ENCODE measurements at places on chromosomes 12 and 14.

GRCh38 chr14:100781952-100782351 is 44.0 kb upstream of the MEG3 start:
- DNase-seq: no peak

DNA sequence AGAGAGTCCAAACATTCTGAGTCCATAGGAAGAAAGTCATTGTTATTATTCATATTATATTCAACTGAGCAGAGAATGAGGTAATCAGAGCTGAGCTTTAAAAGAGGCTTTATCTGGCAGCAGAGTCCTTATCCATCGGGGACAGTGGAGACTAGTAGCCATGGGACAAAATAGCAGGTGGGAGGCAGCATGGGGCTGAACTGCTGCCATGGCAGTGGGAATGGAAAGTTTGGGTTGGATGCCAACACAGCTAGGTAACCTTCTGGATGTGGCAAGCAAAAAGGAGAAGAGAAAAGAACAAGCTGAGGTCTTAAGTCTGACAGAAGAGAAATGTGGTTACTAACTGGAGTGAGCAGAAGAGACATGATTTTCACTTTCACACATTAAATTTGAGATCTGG is 71.0 kb upstream of the CDKN3 start:
- DNase-seq: no peak

DNA sequence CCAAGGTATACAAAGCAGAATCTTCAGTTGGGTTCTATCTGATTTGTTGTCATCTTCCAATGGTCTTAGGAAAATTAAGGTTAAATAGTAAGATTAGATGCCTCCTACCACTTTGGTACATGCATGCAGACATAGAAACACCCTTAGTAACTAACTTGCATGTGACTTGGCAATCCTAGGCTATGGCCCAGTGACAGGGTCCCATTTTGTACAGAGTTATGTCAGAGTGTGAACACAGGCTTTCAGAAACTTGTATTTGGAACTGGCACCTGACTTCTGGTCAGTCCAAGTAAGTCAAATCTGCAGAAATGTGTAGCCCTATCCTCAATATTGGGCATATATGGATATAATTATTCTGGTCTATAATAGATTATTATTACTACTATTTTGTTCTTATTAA is 53.1 kb downstream of the DAD1 start:
- DNase-seq: no peak

DNA sequence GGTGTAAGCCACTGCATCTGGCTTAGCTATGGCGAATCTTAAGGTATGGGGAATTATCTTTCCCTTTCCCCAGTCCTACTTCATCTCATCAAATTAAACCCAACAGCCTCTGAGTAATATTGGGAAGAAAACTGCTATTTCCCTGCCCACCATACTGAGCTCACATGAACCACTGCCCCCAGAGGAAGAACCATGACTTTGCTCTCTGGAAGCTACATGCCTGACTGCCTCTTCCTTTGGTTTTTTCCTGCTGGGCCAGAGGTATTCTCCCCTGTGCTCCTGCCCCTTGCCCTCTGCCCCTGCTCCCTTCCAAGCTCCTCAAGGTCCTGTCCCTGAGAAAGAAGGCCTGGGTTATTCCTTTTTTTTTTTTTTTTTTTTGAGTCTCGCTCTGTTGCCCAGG is 15.2 kb downstream of the RILPL2 start:
- no peak for DNase-seq

- DNase-seq: no peak
Observed at GRCh38 chr12:131209082-131210070, 255.7 kb downstream of the ADGRD1 start.

GRCh38 chr14:73718418-73719251 is 4.5 kb upstream of the PNMA1 start:
- DNase-seq: no peak

GRCh38 chr12:19826980-19827550 is 387.8 kb downstream of the AEBP2 start:
- no peak for DNase-seq

GRCh38 chr14:75222208-75222701 is 45.8 kb upstream of the TMED10 start:
- DNase-seq: no peak

DNA sequence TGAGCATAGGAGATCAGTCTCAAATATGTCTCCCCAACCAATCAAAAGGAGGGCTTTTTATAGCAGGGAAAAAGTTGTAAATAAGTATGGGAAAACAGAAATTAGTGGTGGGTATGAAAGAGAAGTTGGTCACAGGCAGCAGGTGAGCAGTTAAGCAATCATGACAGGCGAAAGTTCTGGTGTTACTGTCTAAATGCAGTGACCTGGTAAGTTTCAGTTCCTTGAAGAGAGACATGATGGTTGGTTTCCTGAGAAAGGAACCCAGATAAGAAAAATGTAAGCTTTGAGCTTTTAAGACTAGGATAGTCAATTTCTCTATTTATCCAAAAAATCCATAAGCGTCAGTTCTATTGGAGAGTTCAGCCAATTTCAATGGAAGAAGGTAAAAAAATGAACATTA is 466.2 kb upstream of the FLRT2 start:
- no peak for DNase-seq

DNA sequence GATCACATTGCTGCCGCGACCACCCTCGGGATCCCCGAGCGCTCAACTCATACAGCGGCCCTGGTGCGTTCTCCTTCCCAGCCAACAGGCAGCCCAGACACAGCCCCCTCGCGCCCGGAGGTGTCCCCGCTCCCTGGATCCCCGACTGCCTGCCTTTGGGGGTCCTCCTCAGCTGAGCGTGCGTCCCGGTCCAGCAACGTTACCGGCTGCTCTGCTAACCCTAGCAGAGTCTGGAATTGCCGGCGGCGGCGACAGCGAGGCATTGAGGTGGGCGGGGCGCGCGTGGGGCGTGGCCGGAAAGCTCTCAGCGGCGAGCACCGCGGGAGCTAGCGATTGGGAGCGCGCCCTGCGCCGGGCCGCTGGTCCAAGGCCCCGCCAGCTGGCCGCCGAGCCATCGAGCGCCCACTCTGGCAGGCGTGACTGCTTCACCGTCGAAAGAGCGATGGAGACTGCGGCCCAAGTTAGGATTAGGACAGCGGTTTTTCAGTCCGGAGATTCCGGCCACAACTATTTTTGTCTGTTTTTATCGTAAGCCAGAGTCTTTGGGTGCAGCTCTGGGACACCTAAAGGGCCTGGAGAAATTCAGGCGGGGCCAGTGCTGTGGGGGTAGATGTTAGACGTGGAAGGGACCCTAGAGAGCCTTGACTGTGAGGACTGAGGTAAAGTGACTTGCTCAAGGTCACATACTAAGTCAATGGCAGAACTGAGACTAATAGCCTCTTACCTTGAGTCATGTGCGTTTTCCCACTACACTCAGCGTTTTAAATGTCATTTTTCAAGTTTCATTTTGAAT is at the start of gene HEATR5A:
HEATR5A (minus strand) TSS at position 232 of the 793 bp plus-strand sequence. CDS start 17,575 bp downstream, outside the sequence.
- DNase-seq: peak; percentile 98

- DNase-seq: no peak
Observed at GRCh38 chr12:1369460-1369859, 224.9 kb downstream of the FBXL14 start.

DNA sequence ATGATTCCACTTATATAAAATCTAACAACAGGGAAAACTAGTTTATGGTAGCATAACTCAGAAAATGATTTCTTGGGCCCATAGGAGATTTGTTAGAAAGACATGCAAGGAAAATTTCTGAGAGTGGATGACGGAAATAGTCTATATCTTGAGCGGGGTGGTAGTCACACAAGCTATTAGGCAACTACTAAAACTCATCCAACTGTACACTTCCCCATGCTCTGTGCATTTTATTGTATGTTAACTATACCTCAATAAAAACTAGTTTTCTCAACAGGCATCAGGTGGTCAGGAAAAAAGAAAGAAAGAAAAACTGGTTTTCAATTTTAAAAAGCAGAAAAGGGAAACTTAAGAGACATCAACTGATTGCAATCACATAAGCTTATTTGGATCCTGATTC is 9.9 kb downstream of the SLC5A8 start:
- no peak for DNase-seq

DNA sequence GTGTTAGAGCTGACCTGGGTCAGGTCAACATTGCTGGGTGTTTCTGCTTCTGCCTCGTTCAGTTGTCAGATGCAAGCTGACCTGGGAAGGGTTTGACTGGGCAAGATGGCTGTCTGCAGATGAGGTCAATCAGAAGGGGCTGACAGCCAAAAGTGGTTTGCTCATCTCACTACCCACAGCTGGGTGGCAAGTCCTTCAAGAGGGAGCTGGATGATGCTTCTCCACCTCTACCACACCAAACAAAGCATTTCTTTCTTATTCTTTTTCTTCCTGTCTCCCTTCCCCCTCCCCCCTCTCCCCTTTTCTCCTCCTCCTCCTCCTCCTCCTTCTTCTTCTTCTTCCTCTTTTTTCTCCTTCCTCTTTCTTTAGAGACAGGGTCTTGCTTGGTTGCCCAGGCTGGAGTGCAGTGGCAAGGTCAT is 268.2 kb upstream of the PLEKHG7 start:
- DNase-seq: no peak

- DNase-seq: no peak
Observed at GRCh38 chr12:46483572-46484395, 111.2 kb upstream of the SLC38A2 start.

DNA sequence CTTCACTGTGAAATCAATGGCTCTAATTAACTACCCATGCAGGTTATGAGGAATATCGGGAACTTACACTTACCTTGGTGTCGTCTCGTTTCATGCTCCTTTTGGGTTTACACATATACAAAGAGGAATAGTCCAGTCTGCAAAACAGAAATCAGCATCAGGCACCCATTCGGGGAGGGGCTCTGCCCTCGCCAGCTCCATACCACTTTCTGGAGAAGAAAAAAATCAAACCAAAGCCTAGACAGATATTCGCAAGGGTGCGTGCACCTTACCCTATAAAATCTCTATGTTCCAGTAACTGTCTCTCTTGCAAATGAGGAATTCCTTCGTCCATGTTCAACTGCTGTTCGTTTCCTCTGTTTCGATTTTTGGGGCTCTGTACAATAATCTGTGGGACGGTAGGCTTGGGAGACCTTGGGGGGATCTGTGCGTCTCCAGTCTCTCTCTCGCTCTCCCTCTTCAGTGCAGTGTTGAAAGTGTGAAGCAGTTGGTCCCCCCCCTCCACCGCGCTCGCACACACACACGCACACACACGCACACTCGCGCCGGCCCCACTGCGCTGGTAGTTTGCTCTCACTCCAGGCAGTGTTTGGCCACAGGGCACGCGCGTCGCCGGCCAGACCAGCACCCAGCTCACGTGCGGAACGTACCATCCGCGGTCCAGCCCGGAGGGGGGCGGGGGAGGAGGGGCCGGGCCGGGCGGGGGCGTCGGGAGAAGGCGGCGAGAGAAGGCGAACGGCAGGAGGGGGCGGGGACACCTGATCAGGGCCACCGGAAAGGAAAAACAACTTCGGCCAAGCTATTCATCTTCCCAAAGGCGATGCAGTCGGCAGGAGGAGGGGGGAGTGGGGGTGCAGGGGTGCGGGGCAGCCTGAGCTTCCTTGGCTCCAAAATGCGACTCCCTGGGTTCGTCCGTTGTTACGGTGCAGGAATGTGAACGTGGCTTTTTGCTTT is at the start of gene BHLHE41:
BHLHE41 (minus strand) TSS at position 592 of the 954 bp plus-strand sequence; CDS start at position 334, 258 bp downstream.
- DNase-seq: peak; percentile 42

DNA sequence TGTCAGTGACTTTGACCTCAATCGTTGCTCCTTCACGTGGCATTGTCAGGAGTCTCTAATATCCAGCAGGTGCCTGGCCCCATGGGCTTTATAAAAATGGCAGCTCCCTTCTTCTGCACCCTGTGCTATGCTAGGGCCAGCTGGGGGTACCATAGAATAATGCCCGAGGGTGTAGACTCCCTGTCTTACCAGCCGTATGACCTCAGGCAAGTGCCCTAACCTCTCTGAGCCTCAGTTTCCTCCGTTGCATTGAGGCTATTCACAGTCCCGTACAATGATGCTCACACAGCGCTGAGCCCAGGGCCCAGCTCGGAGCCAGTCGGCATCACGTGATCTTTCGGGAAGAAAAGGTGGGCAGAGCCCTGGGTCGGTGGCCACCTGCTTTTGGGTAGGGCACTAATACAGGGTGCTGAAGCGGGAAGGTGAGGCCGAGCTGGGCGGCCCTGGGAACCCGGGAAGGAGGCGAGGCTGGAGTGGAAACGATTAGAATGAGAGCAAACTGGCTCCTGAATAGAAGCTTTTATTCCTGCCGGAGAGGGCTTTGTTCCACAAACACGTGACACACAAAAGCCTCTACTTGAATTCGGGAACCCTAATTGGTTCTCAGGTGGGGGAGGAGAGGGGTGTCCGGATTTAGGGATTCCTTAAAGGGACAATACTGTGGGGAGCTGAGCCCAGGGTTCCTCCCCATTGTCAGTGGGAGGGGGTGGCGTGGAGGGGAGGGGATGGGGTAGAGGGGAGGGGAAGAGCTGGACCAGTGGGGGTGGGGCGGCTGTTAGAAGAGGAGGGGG is 19.9 kb upstream of the MSI1 start:
- DNase-seq: no peak

DNA sequence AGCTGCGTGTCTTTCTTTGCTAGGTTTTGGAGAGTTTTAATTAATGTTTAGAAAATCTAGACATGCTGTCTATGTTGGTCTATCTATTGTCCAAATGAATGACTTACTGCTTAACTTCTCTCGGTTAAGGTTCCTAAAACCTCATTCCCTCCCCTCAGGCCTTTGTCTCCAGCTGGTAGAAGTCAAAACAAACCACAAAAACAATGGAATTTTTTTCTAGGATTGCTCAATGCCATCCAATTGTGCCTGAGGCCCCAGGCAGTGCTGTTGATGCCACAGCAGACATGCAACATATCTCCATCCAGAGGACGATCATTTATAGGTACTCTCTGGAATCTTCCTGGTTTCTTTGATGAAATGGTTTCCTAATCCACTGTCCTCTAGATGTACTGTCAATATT is 448.2 kb upstream of the TBX3 start:
- no peak for DNase-seq

- no peak for DNase-seq
Observed at GRCh38 chr12:54759751-54760150, 94.6 kb upstream of the MUCL1 start.

GRCh38 chr12:94561943-94562411 is 88.4 kb downstream of the TMCC3 start:
- peak; percentile 78 for DNase-seq

DNA sequence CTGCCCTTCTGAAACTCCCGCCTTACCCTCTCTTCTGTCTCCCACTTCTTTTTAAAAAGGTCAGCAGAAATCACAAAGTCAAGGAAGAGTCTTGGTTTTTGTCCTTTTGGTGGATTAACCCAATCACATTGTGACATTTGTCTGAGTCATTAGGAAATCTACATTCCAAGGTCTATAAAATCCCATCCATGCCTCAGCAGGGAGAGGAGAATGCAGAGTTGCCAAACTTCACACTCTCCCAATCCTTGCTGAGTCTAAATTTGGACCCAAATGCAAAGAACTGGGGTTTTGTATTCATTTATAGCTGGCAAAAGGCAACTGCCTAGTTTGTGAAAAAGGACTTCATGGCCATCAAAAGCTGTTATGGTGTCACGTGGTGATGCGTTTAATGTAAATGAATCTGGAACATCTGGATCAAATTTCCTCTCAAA is 67.9 kb downstream of the TMEM30B start:
- DNase-seq: no peak

DNA sequence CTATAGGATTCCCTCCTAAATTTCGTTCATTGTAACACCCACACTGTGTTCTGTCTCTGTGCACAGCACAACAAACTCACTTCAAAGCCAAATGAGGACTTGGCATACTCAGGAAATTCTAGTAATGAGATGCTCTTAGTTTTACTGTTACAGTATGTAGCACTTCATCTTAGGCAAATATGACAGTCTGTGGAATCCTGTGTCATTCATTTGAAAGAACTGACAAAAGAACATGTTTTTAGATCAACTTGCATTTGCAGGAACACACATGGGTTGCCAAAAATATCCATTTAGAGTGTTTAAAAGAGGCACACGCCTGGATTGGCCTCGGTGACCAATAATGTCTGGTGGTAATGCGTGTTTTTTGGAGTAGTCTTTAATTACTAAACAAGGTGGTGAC is 56.5 kb downstream of the PDE3A start:
- DNase-seq: no peak

- peak; percentile 52 for DNase-seq
Observed at GRCh38 chr12:171743-172676, 41.9 kb downstream of the SLC6A12 start.

All from BE2C (cell line).